ENCODE measurements at places on chromosomes 12 and 14.

DNA sequence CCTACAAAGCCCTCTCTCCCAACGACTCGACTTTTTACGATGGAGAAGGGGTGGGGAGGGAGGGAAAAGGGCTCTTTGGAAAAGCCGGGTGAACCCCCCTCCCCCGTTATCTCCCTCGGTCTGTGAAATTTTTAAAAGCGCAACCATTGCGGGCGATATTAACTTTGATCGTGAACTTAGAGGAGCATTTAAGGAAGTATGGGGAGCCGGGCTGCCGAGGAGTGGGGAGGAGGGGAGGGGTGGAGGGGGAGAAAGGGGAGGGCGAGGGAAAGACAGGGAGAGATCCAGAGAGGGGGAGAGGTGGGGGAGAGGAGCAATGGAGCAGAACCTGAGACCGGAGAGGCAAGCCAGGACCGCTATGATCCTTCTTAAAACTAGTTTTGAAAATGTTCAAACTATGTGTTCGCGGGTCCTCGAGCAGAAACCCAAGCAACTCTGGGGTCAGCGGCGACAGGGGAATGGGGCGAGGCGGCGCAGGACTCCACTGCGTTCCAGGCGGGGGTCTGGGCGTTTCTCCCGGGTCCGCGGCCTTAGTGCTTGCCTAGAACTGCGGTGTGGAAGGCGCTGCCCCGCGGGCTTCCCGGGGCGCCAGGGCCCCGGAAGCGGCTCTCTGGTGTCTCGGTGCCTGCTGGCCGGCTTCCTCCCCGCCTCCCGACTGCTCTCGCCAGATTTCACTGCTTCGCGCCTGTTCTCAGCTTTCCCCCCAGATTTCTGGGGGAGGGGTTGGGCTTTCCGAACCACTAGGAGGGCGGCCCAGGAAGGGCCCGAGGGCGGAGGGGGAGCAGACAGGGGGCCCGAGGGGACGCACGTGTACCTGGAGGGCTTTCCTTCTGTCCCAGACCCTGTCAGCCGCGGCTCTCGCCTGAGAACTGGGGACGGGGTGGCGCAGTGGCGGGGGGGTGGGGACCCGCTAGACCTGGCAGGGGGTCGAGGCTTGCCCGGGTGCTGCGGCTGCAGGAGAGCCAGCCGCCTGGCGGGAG, at the start of gene HOTAIR:
TSS of gene HOTAIR (minus strand) at position 871 of the 980 bp plus-strand sequence.
- peak; percentile 51 for DNase-seq

GRCh38 chr14:94001501-94002396, 4.6 kb downstream of the CCDC197 start:
- DNase-seq, result peak; percentile 43

DNA sequence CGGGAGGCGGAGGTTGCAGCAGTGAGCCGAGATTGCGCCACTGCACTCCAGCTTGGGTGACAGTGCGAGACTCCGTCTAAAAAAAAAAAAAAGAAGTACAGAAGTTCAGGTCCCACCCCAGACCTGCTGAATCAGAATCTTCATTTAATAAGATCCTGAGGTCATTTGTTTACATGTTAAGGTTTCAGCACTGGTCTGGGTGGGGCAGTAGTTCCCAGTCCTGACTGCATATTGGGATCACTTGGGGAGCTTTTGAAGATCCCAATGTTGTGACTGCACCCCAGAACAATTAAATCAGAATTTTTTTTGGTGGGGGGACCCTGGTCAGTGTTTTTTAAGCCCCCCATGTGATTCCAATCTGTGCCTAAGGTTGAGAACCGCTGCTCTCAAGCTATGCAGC, 11.7 kb upstream of the COL2A1 start:
- no peak for DNase-seq

DNA sequence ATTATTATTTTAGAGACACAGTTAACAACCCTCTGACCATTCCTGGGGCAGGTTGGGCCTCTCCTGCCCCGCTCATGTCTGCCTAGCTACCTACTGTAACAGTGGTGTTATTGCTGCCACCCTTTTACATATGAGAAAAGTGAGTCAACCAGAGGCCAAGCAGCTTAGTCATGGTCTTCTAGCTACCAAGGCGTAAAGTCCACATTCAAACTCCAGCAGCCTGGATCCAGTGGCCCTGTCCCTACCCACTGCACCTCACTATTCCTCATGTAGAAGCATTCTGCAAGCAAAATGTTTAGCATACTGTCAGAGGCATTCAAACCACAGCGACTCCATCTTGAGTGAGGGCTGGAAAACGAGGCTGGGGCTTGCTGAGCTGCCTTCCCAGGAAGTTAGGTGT, 95.8 kb downstream of the SLC15A4 start:
- DNase-seq, result peak; percentile 81

GRCh38 chr12:130339951-130340350, 2.3 kb downstream of the PIWIL1 start:
- DNase-seq, result no peak

DNA sequence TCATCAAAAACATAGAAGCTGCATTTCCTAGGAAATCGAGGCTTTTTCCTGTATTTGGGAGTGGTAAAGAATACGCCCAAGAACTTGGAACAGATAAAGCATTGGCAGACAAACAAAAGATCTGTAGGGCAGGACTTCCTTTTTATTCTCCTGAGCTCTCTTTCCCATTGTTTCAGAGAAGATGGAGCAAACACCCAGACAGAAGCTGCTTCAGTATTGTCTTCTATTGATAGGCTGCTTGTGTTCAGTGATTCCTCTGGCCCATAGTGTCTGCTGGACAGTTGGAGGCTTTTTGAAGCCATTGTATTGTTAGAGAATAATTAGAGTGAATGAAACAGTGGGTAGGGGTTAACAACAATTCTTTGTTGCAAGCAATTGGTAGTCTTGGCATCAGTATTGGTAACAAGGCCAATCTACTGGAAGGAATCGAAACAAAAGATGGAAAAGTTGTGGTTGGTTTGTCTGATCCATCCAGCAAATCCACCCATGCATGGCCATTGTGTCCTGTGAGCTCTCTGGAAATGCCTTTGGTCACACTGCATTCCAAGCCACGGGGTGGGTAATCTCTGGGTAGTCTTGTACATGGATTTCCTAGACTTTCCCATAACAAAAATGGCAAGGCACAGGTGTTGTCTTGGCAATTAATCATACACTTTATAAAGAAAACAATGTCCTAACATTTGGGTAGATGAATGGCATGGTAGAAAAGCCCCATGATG, 424.8 kb downstream of the RAD51B start:
- DNase-seq, result no peak

- no peak for DNase-seq
These were observed 43.9 kb upstream of the ABCC9 start for GRCh38 chr12:21985155-21985554.

DNA sequence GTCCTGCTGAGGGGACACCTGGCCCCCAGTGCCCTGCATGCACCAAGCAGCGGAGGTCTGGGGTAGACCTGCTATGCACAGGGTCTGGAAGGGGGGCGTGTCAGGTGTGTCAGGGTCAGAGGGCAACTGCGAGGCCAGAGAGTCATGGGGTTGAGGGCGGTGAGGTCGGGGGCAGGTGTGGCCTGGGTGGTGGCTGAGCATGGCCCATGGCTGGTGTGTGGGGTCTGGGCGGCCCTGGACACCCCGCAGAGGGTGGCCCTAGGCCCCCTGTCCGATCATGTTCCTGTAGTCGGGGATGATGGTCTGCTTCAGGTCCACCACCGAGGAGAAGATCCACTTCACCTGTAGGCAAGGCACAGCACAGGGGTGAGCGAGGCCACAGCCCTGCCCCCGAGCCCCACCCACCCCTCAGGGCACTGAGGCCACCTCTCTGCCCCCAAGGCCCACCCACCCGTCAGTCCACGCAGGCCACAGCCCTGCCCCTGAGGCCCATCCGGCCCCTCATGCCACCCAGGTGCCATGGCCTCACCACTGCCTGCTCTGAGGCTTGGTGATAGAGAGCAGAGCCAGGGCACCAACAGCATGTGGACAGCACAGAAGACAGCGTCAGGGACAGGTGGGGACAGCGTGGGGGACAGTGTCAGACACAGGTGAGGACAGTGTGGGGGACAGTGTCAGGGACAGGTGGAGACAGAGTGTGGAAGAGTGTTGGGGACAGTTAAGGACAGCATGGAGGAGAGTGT, 211.3 kb downstream of the TMEM121 start:
- DNase-seq, result no peak

Data from kidney glomerular epithelial cell (primary cell).